ENCODE measurements at places on chromosomes 5 and 9.

GRCh38 chr5:16888694-16889124 lies 47.4 kb downstream of the MYO10 start:
- no peak for DNase-seq

DNA sequence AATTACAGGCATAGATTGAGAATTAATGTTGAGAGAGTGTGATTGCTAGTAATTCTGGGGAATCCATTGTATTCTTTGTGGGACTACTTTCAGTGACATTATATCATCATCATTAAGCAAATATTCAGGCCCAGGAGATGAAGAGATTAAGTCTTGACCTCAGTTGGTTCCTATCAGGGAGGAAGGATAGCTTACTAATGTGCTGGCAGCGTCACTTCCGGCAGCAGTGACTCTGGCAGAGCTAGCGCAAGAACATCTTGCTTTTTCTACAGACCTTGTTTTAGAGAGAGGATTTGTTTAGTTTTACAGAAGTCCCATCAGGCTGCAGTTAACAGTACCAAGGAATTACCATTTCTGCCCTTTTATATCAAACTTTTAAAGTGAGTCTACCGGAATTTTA lies 20.3 kb downstream of the OSTF1 start:
- no peak for DNase-seq

GRCh38 chr9:130028493-130029222 lies 14.3 kb downstream of the FNBP1 start:
- no peak for DNase-seq

GRCh38 chr5:75142566-75143136 lies 90.3 kb upstream of the GCNT4 start:
- no peak for DNase-seq

- DNase-seq = peak; percentile 40
Measured at GRCh38 chr5:65102976-65103711, 334.4 kb downstream of the CWC27 start.

DNA sequence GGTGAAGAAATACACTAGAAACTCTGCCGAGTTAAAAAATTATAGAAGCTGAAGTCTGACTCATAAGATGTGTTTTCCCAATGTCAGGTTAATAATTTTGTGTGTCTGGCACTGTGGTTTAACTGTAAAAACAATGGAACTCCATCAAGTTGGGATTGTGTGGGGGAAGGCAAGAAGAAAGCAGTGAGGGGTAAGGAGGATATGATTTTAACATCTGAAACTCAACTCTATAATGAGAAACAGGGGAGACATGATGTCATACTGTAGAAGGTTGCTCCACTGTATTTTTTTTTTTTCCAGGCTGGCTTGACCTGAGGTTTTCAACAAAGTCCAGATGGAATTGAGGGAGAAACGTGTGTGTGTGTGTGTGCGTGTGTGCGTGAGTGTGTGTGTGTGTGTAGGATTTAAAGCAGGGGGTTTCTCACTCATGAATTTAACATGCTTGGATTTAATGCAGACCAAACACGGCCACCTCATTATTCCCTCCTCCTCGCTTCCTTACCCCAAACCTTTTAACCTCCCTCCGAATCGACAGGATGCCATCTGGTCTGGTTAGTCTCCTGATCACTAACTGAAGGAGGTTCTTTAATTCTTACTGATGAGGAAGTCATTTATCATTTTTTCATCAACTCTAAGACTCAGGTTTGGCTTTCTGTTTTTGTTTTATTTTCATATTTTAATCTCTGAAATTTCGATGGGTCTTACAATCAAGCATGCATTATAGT lies 140.2 kb upstream of the LPAR1 start:
- no peak for DNase-seq

DNA sequence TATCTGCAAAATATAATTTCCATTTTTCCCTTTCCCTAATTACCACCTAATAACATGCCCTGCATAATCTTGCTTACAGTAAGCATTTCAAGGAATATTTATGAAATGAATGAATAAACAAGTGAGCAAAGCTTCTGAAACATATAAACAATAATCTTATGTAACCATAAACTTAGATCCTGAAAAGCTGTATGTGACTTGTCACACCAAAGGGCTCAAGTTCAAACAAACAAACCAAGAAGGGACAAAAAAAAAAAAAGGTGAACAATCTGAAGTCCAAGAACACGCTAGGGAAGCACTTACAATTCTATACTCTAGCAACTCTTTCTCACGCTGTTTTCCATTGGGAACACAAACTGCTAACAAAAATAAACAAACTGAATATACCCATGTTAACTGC lies 36.3 kb downstream of the PLPP1 start:
- DNase-seq = no peak

GRCh38 chr5:162683284-162683683 lies 615.7 kb downstream of the GABRG2 start:
- DNase-seq = no peak

DNA sequence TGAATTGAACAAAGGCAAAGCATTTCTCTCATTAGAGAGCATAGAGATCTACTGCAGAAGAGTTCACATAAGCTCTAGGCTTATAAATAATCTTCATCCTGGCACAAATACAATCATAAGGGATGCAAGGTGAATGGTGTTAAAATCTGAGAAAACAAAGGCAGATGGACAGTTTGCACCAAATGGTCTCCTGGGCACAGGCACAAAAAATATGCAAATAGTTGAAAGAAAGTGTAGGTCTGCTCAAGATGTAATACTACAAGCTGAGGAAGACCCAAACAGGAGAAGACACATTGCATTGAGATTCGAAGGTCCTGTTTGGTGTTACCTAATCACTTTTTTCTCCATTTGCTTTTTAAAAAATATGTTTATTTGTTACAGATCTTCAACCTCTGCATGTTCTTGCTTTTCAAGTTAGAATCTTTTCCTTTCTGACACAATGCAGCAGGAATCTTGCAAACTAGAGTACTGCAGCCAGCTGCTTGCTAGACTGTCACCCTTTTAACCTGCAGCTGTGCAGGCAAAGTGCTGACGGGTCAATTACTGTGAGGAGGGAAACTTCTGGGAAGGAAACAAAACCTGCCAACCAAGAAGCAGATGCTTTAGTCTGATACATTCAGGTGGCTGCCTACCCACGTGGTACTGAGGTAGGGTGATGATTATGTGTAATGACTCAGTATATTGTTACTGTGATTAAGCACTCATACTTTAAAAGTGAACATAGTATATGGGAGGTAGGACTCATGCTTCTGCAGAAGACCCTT lies 1048.6 kb upstream of the SEMA6A start:
- DNase-seq = no peak

GRCh38 chr5:154683101-154683880 lies 71.9 kb upstream of the LARP1 start:
- no peak for DNase-seq

DNA sequence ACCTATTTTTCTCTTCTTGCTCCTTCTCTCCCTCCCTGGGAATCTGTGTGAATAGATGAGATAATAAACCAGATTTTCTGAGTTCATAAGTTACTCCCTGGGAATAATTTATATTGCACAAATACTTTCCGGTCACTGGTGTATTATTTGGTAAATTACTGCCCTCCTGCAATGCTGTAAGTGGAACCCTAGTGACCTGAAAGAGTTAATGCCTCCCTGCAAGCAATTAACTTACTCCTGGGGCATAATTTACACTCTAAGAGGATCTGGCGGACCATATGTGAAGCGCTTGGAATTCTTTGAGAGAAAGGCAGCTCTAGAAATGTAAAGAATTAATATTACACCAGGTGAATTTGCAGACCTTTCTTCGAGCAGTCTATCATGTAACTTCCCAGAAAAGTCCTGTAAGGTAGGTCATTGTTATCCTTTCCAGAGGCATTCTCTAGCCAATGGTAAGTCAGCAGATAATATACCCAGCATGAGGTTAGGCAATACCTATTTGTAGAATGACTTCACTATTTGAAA lies 7.0 kb upstream of the GDNF start:
- DNase-seq = no peak

- DNase-seq = no peak
Measured at GRCh38 chr5:134003064-134003816, 1.5 kb downstream of the VDAC1 start.

DNA sequence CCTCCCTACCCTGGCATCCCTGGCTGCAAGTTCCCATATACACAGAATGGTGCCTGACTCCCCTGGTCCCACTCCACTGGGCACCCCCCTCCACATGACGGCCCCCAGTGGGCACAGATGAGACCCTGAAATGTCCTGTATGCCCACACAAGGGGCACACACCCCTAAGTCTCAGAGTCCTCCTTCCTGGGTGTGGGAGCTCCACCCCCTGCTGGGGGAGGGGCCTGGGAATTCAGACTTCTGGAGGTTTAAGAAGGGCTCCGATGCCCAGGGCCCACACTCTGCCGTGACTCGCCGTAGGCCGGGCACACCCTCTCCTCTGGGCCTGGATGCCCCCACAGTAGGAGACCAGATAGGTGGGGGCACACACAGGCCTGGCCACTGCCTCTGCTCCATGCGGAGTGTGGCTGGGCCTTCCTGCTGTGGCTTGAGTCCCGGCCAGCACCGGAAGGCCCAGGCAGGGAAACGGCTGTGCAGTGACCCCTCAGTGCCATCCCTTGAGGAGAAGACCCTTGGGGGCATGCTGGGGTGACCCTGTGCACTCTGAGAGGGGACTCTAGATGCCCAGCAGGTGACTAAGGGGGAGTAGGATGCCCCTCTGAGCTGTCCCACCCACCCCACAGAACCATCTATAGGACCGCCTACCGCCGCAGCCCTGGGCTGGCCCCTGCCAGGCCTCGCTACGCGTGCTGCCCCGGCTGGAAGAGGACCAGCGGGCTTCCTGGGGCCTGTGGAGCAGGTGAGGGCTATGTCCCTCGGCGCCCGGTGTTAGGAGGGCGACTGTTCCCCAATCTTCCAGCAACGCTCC lies 6.5 kb downstream of the EGFL7 start:
- DNase-seq = no peak

- DNase-seq = no peak
Measured at GRCh38 chr9:3999706-4000105, 300.2 kb downstream of the GLIS3 start.

GRCh38 chr5:137649228-137649935 lies 86.5 kb downstream of the KLHL3 start:
- DNase-seq = no peak

DNA sequence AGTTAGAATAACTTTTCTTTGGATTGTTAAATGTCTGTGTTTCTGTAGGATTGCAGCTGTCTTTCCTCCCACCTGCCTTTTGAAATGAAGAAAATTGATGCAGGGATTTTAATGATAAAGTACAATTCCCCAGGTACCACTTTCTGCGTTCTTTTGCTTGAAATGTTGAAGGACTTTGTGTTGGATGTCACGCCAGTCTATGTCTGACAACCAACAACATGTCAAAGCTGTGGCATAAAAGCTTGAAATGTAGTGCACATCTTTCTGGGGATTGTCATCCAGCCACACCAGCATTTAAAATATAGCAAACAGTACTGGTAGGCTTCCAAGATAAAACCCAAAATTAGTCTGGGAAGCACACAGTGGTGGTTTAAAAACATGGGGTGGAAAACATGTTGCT lies 381.4 kb downstream of the TMEM161B start:
- DNase-seq = no peak

GRCh38 chr5:122516432-122516743 lies 204.4 kb downstream of the SNCAIP start:
- no peak for DNase-seq

DNA sequence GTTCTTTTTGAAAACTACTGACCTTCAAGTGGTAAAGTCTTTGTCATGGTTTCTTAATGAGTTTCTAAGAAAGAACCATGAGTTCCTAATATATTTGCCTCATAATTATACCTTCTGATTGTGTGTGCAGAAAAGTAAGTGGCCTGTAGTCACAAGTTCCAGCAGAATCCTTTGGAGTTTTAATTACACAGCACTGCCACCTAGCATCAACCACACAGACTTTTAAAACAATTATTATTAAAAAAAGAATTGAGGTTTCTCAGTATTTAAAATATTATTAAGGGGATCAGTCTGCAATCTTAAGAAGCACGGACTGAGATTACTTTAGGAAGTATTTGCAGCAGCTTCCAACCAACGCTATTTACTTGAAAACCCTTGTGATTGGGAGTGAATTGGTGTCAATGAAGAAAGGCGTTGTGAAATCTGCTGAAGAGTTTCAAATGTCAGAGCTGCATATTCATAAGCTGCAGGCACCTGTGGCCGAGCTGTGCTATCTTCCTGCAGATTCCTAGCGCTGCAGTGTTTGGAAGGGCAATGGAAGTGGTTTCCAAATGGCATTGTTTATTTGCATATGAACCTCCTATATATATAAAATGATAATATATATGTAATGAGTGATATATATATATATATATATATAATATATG lies 1074.2 kb upstream of the WWC1 start:
- DNase-seq = no peak

DNA sequence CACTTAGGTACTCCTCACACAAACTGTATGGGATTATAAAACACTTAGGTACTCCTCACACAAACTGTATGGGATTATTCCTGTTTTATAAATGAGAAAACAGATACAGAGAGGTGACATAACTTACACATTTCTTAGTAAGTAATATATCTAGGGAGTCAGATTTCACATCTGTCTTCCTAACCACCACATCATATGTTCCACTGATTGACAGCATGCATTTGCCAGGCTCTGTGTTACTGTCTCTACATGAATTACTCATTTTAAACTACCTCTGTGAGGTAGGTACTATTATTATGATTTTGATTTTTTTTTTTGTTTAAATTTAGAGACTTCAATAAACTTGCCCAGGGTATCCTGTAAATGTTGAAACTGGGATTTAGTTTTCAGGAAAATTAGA lies 232.7 kb downstream of the CCDC171 start:
- DNase-seq = no peak

DNA sequence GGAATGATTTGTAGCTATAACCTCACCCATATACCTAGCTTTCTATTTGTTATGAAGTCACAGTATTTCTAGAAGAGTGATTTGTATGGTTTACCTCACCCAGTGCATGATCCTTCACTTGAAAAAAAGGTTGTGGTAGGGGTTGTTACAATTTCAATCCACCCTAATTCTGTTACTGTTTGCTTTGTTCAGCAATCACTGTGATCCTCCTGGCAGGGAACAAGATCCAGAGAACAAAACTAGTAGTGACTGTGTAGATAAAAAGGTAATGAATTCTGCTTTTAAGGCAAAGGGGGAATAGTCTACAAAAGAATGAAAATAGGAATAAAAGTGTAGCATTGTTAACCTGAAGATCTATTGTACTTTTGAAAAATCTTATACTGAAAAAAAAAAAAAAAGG lies 191.3 kb upstream of the SH3GL2 start:
- DNase-seq = no peak

DNA sequence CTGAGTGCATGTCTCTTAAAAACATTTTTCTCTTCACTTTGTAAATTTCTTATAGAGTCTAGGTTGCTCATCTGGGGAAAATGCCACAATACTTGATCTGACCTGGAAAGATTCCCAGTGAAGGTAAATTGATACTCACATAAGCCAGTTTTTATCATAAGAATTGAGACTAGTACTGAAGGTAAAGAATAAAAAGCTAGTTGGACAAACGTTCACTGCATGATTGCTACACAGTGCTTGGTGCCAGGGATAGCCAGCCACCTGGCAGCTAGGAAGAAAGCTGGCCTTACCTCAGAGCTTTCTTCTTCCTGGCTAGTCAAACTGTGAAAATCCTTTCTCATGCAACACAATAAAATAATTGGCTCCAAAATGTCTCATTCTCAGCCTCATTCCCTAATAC lies 77.1 kb downstream of the MUSK start:
- no peak for DNase-seq

GRCh38 chr9:35757226-35757891 lies 3.3 kb upstream of the MSMP start:
- DNase-seq = no peak
